Stimulated activated CD4-positive, alpha-beta T cell treated with anti-CD3 and anti-CD28 coated beads, Interleukin-12 subunit alpha, Interleukin-12 subunit beta, amount 100 ng/mL, for 24 hours (primary cell): ENCODE measurements at places on chromosomes 7 and 10.

DNA sequence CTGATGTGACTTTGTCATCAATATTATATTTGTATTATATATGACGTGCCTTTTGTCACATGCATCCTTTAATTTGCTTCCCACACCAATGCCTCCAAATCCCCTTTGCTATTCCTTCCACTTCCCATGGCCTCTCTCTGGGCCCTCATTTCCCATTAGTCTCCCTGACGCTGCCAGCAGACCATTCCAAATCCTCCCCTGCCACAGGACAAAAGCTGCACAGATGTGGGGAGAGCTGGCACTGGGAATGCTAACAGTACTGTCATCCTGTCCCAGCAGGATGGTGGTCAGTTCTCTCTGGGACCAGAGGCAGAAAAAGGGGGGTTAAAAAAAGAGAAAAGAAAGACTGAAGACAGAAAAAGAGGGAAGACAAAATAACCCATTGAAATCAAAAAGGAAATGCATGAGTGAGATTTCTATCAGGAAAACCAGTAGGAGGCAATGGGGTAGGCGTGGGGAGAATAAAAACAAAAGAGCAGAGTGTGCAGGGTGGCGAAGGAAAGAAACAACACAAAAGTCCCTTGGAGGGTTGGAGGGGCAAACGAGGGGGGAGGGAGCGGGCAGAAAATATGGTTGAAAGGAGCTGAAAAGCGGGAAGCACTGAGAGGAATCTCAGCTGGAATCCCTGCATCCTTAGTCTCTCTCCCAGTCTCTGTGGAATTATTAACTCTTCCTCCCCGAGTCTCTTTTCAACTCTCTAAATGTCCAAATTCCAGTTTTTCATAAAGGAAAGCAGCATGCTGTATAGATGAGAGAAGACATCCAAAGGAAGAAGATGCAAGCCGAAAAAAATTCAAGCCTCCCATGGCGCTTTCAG, 59.2 kb upstream of the PTN start:
- no peak for DNase-seq

- no peak for DNase-seq
These were observed 99.2 kb downstream of the ACTR3B start for GRCh38 chr7:152858761-152859160.

DNA sequence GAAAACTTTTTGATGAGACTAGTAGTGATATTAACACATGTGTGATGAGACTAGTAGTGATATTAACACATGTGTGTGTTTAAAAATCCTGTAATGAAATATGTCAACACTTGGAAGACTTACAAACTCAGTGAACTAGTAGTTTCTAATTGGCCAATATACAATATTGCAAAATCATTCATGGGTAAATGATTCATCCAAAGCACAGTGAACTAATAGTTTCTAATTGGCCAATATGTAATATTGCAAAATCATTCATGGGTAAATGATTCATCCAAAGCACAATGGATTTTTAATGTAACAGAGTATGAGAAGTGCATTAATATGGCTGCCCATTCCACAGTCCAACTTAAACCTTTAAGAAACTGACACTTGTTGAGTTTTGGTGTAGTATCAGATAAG, 77.8 kb downstream of the ATAD1 start:
- no peak for DNase-seq

DNA sequence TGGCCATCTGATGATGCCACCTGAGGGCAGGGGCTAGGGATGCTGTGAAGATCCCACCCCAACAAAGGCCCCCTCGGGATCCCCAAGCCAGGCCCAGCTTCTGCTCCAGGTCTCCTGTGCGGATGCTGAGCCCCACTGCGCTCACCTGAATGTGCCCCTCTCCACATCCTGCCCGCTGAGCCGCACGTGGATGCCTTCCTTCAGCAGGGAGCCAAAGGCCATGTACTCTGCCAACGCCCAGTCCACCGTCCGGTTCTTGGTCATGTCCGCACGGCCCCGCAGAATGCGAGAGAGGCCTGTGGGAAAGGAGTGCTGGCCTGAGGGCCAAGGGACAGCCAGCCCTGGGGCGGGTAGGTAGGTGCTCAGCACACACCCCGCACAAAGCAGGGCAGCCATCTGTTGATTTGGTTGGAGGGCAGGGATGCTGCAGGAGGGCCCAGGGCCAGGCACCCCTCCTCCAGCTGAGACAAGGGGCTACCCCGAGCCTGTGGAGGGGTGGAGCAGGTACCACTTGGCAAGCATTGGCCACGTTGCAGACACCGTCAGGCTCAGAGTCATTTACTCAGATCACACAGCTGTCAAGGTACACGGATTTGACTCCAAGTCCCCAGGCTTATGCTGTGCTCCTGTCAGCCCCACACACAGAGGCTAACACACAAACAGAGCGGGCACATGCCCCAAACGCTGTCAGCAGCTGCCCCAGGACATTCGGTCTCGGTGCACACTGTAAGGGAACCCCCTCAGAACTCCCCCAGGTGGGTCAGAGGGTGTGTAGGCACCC, 19.2 kb downstream of the OGDHL start:
- no peak for DNase-seq

DNA sequence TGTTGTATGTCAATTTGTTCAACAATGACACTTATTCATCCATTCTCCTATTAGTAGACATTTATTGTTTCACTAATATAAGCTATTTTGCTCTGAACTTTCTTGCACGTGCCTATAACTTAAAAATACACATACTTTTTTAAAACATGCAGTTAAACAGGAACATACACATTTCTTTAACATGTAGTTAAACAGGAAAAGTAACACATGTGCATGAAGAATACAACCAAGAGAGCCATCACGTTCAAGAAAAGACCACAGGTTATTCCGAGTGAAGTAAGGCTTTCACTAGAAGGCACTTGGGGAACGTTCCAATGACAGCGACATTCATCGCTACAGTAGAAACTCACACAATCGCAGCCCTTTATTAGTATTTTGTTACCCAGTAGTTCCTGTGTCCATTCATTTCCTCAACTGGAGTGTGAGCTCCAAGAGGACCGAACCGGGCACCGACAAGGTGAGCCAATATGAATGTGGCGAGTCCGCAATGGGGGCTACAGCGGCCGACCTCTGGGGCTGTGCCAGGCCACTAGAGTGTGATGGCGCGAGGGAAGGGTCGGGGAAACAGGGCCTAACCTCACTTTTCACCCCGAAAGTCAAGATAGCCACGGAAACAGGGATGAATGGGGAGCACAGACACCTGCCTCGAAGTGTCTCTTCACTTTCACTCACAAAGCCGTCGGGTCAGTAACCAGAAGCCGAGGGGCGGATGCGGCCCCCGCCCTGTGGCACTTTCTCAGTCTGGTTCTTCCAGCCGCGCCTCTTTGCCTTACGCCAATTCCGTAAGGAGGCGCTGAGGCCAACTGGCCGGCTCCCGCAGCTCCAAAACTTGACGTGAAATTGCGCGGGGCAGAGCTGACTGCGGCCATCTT, 775 bp upstream of the SEPTIN7 start:
- peak; percentile 73 for DNase-seq

GRCh38 chr7:81736091-81736490, 33.8 kb downstream of the HGF start:
- DNase-seq, result no peak

- DNase-seq, result no peak
These were observed 8.3 kb downstream of the ZNF853 start for GRCh38 chr7:6623589-6624245.

- no peak for DNase-seq
These were observed 17.0 kb downstream of the PNLIPRP3 start for GRCh38 chr10:116444527-116445142.

- DNase-seq, result no peak
These were observed 753.8 kb downstream of the REEP3 start for GRCh38 chr10:64275001-64275400.

GRCh38 chr10:17474595-17475323, 20.4 kb upstream of the ST8SIA6 start:
- DNase-seq, result no peak

GRCh38 chr7:36487756-36488336, 98.2 kb downstream of the ANLN start:
- DNase-seq, result no peak

DNA sequence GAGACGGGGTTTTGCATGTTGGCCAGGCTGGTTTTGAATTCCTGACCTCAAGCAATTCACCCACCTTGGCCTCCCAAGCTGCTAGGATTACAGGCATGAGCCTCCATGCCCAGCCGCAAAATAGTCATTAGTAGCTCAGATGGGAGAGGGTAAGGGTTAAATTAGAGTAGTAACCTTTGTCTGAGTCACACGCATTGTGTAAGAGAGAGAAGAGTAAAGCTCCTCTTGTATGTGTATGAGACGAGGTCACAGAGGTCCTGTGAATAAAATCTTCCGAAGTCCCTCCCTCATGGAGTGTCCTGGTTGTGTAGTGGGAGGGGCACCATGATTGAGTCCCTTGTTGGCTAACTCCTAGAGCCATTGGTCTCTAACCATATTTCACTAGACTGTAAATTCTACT, 85.2 kb upstream of the CDC14C start:
- no peak for DNase-seq

- DNase-seq, result no peak
These were observed 14.1 kb upstream of the LAMB1 start for GRCh38 chr7:108016841-108017775.

GRCh38 chr10:80462981-80463741, 9.1 kb downstream of the TSPAN14 start:
- DNase-seq, result no peak
